ENCODE measurements at places on chromosomes 16 and 17. TPM values are rescaled to one million over a fixed set of nuclear protein-coding genes. Genes with fewer than 3 reads are reported as not detected.
A peak's percentile ranks its signal among the peaks of the same experiment; 100 is the strongest.

The SLC6A2 gene
- total RNA-seq = 0.08 TPM

GRCh38 chr17:178292-179065, 3.0 kb downstream of the DOC2B start:
- DNase-seq = no peak

The ATP2A3 gene
- 1.6 TPM for total RNA-seq

DNA sequence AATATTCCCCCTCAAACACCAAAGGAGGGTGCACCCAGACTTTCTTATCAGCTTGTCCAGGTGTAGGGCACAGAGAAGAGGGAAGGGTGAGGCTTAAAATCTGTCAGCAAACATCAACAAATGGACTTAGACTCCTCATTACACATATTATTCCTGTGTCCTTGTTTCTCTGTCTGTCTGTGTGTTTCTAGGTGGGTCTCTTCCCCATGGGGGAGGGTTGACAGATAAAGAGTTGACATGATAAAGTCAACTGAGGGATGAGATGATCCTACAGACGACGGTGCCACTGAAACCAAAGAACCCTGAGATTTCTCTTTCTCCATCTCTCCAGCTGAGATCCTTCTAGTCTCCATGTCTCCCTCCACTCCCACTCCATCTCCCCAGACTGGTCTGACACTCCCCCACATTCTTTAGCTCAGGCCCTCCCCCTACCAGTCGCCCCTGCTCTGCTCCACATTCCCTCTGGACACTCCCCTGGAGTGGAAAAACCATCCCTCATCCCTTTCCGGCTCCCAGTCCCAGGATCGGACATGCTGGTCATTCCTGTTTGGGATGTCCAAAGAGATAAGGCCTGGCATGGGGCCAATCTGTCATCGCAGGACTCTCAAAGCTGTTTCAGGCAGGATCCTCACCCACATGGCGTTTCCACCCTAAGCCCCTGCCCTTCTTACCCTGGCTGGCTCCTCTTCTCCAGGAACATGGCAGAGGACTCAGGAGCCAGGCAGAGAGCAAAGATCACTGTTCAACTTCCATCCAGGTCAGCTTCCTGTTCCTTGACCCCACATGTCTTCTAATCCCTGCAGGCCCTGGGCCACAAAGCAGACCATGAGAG, 2.9 kb upstream of the ITGA3 start:
- DNase-seq = peak; percentile 74

DNA sequence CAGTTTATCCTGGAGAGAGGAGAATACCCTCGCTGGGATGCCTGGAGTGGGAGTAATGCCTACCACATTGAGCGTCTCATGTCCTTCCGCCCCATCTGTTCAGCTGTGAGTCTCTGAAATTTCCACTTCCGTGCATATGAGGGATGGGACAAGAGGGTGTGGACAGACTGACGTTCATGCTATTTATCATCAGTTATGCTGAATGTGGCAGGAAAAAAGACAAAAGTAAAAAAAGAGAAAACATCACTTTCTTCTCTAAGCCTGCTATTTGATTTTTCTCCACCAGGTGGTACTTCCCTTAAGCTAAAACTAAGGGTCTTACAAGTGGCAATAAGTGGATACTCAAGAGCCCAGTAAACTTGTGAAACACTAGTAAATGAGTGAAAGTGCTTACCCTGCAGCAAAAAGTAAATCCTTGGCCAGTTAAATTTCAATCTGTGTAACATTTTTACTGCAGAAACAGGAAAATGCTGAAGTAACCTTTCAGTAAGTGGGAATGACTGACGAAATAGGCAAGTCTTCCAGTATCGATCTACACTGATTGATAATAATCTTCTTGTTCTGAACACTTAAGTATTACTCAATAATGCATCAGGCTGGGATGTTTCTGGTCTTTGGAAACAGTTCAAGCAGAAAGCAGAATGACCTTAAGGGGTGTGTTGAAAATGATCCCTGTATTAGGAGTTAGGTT, 5.6 kb downstream of the CRYBA1 start:
- DNase-seq = no peak

DNA sequence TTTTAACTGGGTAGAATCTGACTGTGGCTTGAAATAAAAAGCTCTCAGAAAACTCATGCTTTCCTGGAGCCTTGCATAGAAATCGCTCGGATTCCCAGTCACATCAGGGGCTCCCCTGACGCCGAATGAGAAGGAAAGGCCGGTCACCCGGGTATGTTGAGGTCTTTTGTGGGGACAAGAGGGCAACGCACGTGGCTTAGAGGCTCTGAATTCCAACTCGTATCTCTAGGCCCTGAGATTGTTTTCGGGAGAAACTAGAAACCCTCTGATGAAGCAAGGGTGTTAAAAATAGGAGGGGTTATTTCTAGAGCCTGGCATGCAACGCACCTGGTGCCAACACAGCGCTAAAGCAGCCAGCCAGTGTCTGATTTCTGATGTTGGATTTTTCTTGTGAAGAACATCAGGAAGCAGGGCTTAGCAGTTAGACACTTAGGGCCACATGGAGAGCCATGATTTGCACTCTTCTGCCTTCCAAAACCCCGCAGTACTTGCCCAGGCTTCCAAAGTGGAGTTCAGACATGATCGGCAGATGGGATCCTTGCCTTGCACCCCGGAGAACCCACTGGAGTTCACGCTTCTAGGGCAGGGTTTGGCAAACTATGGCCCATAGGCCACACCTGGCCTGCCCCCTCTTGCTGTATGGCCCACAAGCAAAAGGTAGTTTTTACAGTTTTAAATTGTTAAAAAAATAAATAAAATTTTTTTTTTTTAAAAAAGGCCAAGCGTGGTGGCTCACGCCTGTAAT, 12.6 kb downstream of the CACNG1 start:
- no peak for DNase-seq

The RASL10B gene
- total RNA-seq = 6.7 TPM

DNA sequence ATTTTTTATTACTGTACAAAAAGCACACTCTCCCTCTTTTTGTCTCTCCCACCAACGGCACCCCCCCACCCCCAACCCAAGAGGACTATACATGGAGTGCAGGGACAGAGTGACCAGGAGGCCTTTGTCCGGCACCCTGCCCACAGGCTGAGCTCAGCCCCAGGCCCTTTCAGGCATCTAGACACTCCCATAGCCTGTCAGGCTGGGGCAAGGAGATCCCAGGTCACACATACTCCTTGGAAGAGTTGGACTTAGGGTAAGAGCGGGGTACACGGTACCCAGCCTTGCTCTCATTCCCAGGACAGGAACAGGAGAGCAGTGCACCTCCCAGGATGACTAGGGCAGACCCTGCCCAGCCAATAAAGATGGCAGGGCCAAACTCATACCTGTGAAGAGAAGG, 2.1 kb downstream of the CLDN7 start:
- DNase-seq = no peak

The CDRT15L2 gene
- total RNA-seq = not detected

DNA sequence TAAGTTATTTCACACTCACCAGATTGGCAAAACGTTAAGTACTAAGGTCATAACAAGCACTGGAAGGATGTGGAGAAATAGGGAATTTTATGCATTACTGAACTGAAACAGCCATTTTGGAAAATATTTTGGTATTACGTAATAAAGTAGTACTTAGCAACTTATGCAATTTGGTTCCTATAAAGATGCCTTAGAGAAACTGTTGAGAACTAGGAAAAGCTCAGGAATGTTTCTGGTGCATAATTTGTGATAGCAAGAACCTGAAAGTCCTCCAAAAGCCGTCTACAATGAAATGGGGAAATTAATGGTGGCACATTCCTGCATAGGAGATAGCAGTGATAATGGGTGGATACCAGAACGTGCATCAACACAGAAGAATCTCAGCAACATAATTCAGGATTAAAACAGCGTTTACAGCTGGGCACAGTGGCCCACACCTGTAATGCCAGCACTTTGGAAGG, 472.5 kb downstream of the WWOX start:
- DNase-seq = no peak

DNA sequence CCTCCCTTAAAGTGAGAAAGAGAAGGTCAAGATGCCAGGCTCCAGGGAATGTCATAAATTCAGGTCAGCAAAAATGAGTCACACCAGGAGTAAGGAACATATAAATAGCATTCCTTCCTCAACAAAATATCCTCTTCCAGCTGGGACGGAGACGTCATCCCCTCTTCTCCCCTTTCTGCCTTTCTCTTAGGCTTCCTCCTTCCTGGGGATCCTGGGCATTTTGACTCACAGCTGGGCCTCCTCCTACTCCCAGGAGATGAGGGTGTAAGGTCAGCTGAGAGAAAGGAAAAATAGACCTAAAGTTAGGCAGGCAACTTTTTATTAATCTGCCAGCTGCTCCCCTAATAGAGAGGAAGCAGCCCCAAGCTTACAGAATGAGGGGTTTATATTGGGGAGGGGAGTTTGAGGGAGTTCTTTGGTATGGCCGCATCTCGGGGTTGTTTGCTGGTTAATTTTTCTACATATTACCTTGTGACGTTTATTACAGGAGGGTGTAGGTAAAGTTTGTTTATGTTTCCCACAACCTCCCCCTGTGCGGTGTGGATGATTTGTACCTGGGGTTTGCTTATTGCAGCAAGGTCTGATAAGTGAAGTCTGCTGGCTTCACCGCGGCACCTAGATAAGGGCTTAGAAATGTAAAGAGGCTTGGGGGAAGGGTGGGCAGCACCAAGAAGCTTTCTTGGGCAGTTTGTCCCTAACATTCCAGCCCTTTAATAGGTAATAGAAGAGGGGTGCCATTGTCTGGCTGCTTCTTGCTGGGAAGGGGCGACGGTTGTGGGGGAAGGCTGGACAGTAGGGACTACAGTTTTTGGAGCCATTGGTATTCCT, 7.1 kb upstream of the ZNF747 start:
- no peak for DNase-seq

DNA sequence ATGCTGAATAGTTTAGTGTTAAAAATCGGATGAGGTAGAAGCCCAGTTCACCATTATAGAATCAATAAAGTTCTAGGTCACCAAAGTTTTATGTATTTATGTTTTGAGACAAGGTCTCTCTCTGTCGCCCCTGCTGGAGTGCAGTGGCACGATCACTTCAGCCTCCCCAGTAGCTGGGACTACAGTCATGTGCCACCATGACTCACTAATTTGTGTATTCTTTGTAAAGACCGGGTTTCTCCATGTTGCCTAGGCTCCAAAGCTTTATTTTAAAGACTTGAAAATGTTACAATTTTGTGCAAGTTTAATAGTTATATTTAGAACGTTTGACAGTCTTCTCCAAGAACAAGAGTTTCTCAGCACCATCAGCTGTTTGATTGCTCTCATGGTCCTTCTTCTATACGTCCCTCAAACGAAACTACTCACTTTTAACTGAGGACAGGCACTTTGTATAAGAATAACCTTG, 32.1 kb downstream of the NDE1 start:
- no peak for DNase-seq

GRCh38 chr17:53707566-53707965, 115.2 kb upstream of the KIF2B start:
- no peak for DNase-seq

The KLHL11 gene
- 22.2 TPM for total RNA-seq

The PPP1R1B gene
- 23.0 TPM for total RNA-seq

The ESRP2 gene
- 2.8 TPM for total RNA-seq

The ANKRD13B gene
- total RNA-seq = 12.0 TPM

The ACSM2A gene
- not detected for total RNA-seq

The DPEP2 gene
- 1.5 TPM for total RNA-seq

GRCh38 chr16:80627108-80627507, 86.3 kb downstream of the DYNLRB2 start:
- DNase-seq = no peak

The SOX9 gene
- total RNA-seq = not detected

DNA sequence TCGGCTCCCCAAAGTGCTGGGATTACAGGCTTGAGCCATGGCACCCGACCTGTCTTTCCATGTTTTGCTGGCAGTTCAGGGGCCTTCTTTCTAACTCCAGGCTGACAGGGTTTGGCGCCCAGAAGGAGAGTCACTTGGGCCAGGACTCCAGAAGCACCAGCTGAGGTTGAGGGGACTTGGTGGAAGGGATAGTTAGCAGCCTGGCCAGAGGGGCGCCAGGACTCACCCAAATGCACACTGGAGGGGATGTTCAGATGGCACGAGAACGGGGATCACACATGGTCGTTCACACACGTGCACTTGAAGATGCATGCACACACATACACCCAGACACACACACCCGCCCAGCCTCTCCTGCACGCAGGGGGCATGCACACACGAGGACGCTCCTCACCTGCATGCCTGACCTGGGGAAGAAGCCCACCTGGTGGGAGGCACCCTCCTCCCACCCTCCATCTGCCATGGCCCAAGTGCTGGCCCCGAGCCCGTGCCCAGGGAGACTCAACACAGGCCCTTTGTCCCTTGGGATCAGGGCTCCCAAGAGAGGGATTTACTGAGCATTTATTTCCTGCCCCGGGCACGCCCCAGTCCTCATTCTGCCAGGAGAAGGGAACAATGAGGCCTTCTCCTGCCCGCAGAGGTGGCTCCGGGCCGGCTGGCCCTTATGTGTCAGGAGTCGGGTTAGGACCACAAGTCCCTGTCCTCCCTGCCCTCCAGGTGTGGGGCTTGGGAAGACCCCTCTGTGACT, 2.3 kb upstream of the PRSS21 start:
- no peak for DNase-seq

DNA sequence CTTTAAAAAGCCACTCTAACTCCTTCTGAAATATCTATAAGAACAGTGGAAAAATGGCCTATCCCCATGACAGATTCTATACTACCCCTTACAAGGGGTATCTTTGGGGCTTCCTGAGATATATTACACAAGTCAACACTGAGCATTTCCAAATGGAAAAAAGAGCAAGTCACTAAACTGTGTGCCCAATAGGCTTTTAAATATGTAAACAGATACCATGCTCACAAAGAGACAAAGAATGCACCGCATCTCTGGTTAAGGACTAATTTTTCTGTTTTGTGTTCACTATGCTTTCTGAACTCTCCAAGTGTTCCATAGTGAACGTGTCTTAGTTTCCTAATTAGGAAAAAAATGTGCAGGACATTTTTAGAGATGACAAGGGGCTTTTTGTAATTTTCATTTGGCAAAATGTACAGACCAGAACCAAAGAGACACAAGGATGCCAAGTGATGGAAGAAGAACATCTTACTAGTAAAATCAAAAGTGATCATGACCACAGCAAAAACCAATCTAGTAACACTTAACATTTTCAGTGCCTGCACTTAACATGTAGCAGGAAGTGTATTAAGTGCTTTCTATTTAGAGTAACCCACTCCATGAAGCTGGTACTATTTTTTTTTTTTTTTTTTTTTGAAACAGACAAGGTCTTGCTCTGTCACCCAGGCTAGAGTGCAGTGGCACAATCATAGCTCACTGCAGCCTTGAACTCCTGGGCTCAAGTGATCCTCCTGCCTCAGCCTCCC, 21.5 kb downstream of the MYH11 start:
- DNase-seq = no peak

The CARD14 gene
- total RNA-seq = 0.17 TPM

Data from ovary (tissue), 10 donors.